ENCODE measurements at places on chromosomes 4 and X.

DNA sequence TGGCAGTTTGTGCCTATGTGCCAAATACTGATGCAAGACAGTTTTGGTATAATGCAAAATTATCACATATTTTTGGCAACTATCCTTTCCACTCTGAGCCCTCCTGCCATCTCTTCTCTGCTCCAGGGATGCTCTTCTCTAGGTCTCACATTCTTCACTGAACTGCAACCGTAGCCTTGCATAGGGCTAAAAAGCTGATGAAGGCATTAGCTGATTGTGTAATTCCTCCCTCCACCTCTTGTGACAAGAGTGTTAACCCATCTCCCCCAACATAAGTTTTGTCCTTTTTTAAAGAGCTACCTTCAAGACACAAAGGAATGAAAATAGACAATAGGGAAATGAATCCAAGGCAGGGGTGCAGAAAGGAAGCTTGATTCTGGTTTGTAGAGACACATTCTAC is 33.1 kb upstream of the ANK2 start:
- DNase-seq: no peak

DNA sequence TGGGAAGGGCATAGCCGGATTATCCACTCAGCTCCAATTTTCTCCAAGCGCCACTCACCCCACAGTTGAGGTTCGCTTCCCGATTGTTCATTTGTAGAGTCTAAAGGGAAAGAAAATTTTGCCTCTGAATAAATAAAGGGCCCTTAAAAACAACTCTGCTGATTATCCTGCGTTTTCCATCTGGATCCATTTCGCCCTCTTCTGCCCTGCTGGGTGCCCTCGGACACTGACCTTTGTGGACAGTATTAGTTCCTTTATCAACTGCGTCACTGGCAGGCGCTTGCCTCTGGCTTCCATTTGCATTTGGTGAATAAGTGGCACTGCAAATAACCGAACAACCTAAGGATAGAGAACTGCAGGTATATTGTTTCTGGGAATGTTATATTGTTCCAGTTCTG is 10.1 kb downstream of the GSX2 start:
- DNase-seq: no peak

- no peak for DNase-seq
These were observed 22.2 kb downstream of the RBPJ start for GRCh38 chr4:26343038-26343398.

DNA sequence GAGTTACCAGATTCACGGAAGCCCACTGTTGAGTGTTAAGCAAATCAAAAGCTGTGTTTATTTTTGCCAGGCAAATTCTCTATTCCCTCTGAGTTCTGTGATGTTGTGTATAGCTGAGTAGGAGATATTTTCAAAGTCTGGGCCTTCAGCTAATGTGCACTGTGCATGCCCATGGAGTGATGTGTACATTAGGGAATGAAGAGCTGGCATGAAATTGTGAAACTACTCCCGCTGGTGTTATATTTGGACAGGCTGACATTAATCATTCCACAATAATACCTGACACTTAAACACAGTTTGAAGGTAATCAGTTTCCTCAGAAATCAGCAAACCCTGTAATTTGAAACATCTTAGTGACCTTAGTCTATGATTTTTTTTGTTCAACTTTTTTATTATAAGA is 88.1 kb upstream of the MBNL3 start:
- no peak for DNase-seq

- no peak for DNase-seq
These were observed 209.3 kb downstream of the GPC3 start for GRCh38 chrX:133776072-133776471.

DNA sequence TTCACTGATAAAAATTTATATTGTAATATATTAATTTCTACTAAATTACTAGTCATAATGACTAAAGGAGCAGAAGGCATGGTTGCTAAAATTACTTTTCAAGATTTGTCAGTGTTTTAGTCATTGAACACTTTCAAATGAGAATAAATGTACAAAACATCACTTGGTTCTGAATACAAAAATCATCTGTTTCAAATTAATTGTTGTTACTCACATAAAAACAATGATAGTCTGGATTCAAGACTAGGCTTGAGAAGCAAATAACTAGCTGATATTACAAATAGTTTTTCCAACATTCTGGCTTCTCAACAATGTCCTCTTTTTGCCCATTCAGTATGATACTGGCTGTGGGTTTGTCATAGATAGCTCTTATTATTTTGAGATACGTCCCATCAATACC is 112.5 kb downstream of the ANAPC10 start:
- DNase-seq: no peak

DNA sequence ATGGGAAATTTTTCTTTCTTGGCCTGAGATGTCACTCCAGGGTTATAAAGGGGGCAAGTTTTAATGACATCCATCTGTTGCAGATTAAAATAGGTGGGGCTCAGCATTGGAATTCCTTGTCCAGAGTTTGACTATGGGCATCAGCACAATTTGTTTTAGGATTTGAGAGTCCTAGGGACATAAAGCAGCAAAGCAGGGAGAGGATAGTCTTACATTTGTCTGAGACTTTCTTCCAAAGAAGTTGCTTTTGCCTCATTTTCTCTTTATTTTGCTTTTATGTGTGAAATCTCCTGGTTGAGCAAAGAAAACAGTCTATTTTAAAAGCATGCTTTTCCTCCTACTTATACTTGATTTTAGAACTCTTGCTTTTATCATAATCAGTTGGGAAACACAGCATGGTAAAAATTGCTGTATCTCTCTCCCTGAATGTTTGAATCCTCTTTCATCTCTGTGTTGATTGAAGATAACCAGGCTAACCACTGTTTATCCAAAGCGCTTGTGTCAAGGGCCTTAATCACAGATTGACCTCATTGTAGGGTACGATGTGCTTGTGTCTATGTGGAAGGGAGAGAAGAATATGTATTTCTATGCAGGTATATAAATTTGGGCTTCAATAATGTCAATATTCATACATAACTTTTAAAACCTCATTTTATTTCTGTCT is 121.5 kb downstream of the ANK2 start:
- DNase-seq: no peak

DNA sequence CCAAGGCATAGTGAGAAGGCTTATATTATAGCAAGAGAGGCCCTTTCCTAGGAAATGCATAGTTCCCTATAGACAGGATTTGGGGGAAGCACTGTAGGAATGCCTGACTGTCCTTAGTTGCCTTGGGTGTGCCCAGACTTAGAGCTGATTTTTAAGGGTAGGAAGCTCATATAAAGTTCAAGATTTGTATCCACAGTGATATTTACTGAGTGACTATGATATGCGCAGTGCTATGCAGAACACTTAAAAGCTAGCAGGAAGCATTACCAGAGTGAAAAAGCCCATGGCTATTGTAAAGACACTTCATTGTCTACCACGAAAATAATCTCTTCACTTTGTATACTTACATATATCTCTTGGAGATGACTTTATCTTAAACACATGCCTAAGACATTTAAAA is 50.1 kb upstream of the IL13RA1 start:
- DNase-seq: no peak

DNA sequence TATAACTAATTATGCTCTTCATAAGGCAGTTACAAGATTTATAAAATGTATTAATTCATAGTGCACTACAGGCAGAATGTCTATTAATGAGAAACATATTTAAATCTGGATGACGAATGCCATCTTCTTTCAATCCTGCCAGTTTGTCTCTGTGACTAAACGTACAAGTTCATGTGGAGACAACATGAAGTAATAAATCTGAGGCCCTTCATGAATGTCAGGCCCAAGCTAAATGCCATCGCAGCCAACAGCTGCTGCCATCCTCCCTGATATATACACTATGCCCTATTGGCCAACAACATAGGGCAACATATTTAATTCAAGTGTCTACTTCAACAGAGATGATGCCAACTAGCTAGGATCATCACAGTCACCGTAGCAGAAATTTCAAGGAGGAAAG is 43.7 kb downstream of the TSPAN5 start:
- DNase-seq: no peak

- no peak for DNase-seq
These were observed 16.9 kb downstream of the CYBB start for GRCh38 chrX:37796805-37797204.

All from stimulated activated CD8-positive, alpha-beta memory T cell treated with anti-CD3 and anti-CD28 coated beads, Interleukin-12 subunit alpha, Interleukin-12 subunit beta, amount 100 ng/mL, for 1 hour (primary cell).